ENCODE measurements at places on chromosomes 16 and 17. TPM values are rescaled to one million over a fixed set of nuclear protein-coding genes. Genes with fewer than 3 reads are reported as not detected.

- no peaks in the 10 kb centered on the region for H3K27me3 ChIP-seq
- no peaks in the 10 kb centered on the region for H3K4me1 ChIP-seq
- no peak for DNase-seq
- H3K4me3 ChIP-seq = peak overlapping the region; percentile 60
- H3K27ac ChIP-seq = no peak overlapping the region
These were observed 623 bp downstream of the TTLL6 start for GRCh38 chr17:48816438-48816773.

MILR1 gene
- 10.0 TPM for total RNA-seq

RSPRY1 gene
- total RNA-seq = 32.5 TPM

- no peaks in the 10 kb centered on the region for H3K4me1 ChIP-seq
- H3K27ac ChIP-seq = no peak overlapping the region
- no peaks in the 10 kb centered on the region for H3K36me3 ChIP-seq
- DNase-seq = no peak
- no peaks in the 10 kb centered on the region for H3K27me3 ChIP-seq
These were observed 13.5 kb upstream of the LYRM9 start for GRCh38 chr17:27906623-27907022.

DNA sequence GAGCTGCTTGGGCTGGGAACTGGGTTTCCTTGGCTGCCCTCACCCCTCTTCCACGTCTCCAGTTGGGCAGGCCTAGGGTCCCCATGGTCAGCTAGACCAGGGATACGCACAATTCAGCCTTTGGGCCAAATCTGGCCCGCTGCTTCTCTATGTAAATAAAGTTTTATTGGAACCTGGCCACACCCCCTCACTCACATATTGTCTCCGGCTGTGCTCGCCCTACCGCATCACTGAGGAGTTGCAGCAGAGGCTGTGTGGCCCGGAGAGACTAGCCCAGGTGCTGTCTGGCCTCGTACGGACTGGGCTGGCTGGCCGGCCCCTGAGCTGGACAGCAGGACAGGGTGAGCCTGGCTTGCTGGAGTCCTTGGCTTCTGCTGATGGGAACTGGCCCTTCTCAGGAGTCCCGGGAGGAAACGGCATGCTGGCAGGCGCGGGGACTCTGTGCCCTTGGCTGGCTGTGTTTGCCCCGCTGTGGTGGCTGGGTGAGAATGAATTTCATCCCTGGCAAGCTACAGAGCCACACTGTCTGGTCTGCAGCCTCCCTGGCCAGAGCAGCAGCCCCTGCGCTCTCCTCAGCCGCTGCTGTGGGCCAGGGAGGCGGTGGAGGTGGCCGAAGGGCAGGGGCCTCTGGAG is 82.0 kb downstream of the ENGASE start:
- DNase-seq = no peak
- H3K4me1 ChIP-seq = no peaks in the 10 kb centered on the region
- no peak overlapping the region for H3K27ac ChIP-seq
- no peaks in the 10 kb centered on the region for H3K27me3 ChIP-seq

GRCh38 chr16:10879681-10880589 is 2.9 kb downstream of the CIITA start:
- no peaks in the 10 kb centered on the region for H3K27me3 ChIP-seq
- peak overlapping the region; percentile 80 for H3K4me3 ChIP-seq
- H3K36me3 ChIP-seq = no peaks in the 10 kb centered on the region
- peak overlapping the region; percentile 6 for H3K27ac ChIP-seq

DNA sequence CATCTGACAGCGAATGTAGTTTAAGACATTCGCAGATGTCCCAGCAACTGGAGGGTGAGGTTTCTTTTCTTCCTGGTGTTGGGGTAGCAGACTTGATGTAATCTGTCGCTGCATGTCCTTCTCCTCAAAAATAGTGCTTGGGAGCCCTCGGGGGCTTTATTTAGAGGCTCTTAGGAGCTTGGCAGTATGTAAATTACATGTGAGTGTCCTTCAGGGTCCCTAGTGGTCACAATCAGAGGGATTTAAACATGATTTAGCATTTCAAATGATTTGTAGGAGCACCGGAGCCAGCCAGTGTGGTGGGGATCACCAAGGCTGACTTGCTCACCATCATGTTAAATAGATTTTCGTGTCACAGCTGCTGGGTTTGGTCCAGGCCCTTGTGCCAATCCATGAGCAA is 8.8 kb upstream of the SALL1 start:
- H3K4me1 ChIP-seq = no peaks in the 10 kb centered on the region
- no peaks in the 10 kb centered on the region for H3K36me3 ChIP-seq
- no peak overlapping the region for H3K27ac ChIP-seq
- no peak overlapping the region for H3K4me3 ChIP-seq
- no peaks in the 10 kb centered on the region for H3K27me3 ChIP-seq
- no peak for DNase-seq

NPIPA2 gene
- total RNA-seq = 12.8 TPM

Data from thoracic aorta (tissue), 2 donors.